ENCODE measurements at places on chromosomes 6 and 20. TPM values are rescaled to one million over a fixed set of nuclear protein-coding genes. Genes with fewer than 3 reads are reported as not detected.

The ADAT2 gene
- total RNA-seq: 4.1 TPM

The HDGFL1 gene
- not detected for total RNA-seq

The PXMP4 gene
- total RNA-seq: 14.5 TPM

The DSP gene
- 29.7 TPM for total RNA-seq

The LRP11 gene
- 37.9 TPM for total RNA-seq

The LRRC73 gene
- 1.4 TPM for total RNA-seq

The PAX1 gene
- total RNA-seq: not detected

The LPIN3 gene
- 8.9 TPM for total RNA-seq

The PRSS35 gene
- total RNA-seq: not detected

The LINC00237 gene
- not detected for total RNA-seq

The PPIL6 gene
- total RNA-seq: 0.48 TPM

The PPP2R5D gene
- total RNA-seq: 53.4 TPM

The OR12D3 gene
- not detected for total RNA-seq

The RNASET2 gene
- total RNA-seq: 270 TPM

The PI16 gene
- 0.29 TPM for total RNA-seq

The PGM3 gene
- 18.3 TPM for total RNA-seq

The OR2J3 gene
- not detected for total RNA-seq

The COX4I2 gene
- total RNA-seq: not detected

The NKX2-4 gene
- not detected for total RNA-seq

The BTN1A1 gene
- total RNA-seq: not detected

The SCRT2 gene
- not detected for total RNA-seq

The SRC gene
- total RNA-seq: 161 TPM

The HACE1 gene
- 0.55 TPM for total RNA-seq
